ENCODE measurements at places on chromosomes 6 and 20.

GRCh38 chr6:38155621-38156204, 336.2 kb downstream of the ZFAND3 start:
- no peak for DNase-seq

DNA sequence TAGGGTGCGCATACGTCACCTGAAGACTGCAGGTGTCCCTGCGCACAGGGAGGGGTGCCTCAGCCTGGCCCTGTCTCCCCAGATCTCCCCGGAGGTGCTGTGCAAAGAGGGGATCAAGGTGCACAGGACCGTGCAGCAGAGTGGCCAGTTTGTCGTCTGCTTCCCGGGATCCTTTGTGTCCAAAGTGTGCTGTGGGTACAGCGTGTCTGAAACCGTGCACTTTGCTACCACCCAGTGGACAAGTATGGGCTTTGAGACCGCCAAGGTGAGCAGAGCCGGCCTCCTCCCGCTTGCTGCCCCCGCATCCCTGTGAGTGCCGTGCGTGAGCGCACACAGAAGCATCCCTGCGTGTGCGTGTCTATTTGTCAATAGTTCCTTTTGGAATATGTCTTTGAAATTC, 150.7 kb downstream of the DTNBP1 start:
- no peak for DNase-seq

- DNase-seq = no peak
Measured at GRCh38 chr6:112481211-112481610, 134.1 kb downstream of the RFPL4B start.

DNA sequence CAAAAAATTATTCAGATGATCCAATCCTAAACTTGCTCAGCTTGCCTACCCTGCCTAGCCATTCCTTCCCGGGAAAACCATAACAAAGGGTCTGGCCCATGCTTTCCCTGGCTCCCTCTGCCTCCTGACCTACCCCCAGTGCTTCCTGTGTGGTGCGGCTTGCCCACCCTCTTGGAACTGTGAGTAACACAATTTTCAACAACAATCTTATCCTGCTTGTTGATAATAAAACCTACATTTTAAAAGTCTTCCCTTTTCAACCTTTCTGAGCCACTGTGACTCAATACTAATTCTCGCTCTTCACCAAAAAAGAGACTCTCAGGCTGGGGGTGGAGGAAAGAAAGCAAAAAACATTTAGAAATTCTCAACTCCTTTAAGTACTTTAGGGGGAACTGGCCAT, 18.0 kb downstream of the EXOC2 start:
- no peak for DNase-seq

DNA sequence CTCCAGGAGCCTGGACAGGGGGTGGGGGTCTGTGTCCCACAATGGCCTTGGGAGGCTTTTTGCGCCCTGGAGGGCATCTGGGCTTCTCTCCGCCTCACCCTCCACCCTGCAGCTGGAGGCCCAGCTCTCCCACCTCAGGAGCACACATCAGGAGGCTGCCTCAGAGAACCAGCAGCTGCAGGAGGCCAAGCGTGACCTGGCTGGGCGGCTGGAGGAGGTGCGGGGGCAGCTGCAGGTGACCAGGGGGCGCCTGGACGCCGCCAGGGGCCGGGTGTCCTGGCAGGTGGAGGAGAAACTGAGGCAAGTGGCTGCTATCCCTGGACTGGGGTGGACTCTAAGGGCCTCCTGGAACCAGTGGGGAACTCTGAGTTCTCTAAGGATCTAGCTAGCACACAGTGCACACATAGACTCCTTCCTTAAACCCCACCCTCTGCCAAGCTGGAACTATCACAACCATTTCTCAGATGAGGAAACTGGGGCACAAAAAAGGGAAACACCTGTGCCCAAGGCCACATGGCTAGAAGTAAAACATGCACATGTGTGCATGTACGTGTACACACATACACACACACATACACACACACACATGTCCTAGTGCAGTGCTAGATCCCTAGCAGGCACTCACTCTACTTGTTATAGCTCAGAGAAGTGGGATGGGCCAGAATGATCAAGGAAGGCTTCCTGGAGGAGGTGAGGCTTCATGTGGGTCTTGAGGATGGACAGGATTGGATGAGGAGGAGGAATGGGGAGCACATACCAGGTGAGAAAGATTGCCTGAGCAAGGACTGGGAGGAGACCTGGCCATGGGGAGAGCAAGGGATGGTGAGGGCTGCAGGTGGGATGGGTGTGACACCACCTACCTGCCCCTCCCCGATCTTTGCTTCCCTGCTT, 22.9 kb downstream of the RAB44 start:
- DNase-seq = no peak

GRCh38 chr6:119065382-119065781, 13.1 kb downstream of the FAM184A start:
- DNase-seq = no peak

DNA sequence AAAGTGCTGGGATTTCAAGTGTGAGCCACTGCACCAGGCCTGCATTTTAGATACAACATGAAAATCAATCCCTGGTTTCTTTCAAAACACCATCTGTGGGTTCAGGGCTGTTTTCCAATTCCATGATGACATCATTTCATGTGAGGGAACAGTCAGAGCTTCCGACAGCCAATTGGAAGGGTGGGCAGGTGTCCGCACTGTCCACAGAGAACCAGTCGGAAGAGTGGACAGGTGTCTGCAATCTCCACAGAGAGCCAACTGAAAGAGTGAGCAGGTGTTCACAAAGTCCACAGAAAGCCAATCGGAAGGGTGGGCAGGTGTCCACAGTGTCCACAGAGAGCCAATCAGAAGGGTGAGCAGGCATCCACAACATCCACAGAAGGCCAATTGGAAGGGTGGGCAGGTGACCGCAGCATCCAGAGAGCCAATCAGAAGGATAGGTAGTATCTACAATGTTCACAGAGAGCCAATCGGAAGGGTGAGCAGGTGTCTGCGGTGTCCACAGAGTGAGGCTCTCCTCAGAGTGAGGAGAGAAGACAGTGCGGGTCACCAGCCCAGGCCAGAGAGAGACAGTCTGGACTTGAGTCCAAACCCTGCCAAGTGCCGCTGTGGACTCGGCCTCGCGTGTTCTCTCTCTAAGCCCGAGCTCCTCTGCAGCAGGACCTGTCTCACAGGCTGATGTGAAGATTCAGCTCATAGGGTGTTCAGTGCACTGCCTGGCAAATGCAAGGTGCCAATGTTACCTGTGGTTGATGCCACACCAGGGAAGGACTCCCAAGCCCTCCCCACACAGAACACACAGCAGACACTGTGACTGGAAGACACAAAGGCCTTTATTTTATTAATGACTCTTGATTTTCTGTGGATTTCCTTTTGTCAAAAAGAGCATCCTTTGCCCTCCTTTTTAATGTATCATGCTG, 57.3 kb downstream of the DLL1 start:
- DNase-seq = no peak

GRCh38 chr20:31560746-31561598, 44.1 kb upstream of the ID1 start:
- DNase-seq = no peak

DNA sequence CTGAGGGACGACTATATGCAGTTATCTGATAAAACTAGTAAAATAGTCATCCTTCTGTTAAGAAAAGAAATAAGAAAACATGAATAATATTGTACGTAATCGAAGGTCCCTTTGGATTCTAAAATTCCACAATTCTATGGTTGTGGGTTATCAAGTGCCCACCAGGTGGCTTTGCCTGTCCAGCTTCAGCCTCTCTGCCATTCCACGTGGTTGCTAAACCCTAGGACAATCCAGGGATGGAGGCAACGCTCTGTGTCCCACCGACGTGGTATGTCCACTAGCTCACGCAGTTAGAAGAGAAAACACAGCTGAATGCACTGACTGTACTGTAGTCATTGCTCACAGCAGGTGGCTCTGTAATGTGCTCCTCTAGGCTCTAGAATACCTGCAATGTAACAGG, 349.3 kb downstream of the FARS2 start:
- DNase-seq = no peak

DNA sequence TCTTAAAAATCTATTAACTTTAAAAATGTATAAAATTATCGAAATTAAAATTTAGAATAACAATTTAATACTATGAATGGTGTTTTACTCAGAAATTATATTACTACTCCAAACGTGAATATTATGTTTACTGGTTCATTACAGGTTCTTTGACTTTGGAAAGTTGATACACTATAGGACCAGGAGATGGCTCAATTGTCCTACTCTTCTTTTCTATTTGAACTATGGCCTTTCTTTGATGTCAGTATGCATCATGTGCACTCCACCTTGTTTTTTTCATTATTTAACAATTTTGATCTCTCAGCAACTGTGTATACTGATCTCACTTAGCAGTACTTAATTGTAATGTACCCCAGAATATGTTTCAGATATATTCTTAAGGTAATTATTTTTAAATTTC, 391.5 kb upstream of the MANEA start:
- no peak for DNase-seq

DNA sequence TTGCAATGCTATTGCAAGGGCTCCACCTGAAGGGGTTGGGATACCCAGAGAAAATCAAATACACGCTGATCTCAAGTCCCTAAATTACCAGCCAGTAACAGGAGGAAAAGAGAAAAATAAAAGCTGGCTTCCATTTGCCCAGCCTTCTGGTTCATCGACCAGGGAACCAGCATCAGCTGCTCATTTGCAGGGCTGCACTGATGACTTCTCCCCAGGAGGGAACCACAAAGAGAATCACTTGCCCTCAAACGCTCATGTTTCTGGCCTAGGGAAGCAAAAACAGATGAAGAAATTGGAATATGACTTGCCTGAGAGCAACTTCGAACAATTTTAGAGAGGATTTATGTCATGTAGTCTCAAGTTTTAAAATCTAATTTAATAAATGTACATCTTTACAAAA, 119.7 kb downstream of the SH3BGRL2 start:
- no peak for DNase-seq

DNA sequence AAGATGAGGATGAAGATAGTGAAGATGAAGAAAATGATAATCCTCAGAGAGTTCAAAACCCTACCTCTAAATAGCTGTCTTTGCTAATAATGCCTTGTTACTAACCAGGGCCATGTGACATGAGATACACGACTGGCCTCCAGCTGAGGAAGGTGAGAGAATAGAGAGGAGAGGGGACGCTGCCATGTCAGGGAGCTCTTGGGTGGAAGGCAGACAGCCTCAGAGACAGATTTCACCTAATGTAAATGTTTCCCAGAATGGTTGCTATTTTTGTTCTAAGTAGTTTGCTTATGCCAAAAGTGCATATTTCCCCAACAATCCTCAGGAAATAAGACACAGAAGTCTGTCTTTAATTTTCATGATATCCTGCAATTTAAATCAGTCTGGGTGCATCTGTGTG, 138.4 kb downstream of the ELOVL4 start:
- DNase-seq = no peak

- no peak for DNase-seq
Measured at GRCh38 chr20:47713878-47714450, 71.3 kb downstream of the SULF2 start.

- no peak for DNase-seq
Measured at GRCh38 chr20:19815553-19815991, 57.5 kb downstream of the RIN2 start.

DNA sequence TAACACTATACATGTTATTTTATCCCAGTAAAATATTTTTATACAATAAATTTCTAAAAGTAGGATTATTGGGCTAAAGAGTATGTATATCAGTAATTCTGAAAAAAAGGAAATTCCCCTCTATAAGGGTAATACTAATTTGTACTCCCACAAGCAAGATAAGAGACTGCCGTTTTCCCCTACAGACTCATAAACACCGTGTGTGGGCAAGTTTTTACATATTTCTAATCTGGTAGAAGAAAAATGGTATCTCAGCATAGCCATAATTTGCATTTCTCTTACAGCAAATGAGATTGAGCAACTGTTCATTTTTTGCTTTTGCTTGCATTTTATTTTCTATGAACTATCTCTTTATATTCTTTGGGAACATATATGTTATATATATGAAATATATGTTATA, 26.0 kb upstream of the MYMX start:
- DNase-seq = no peak

DNA sequence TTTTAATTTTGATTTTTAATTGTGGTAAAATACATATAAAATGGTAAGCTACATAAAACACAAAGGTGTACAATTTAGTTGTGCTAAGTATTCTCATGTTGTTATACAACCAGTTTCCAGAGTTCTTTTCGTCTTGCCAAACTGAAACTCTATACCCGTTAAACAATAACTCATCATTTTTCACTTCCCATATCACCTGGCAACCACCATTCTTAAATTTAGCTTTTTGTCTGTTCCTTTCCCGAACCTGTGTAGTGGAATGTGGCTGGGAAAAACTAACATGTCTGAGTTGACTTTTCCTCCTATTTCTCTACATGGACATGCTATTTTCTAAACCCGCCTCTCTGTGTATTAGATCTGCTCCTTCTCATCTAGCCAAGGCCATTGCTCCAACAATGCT, 27.6 kb downstream of the RPRD1B start:
- DNase-seq = no peak

GRCh38 chr6:38974389-38975151, 74.0 kb upstream of the GLP1R start:
- no peak for DNase-seq

- DNase-seq = no peak
Measured at GRCh38 chr6:4606821-4607704, 169.1 kb upstream of the CDYL start.

- DNase-seq = no peak
Measured at GRCh38 chr20:23138226-23138625, 52.1 kb upstream of the CD93 start.

DNA sequence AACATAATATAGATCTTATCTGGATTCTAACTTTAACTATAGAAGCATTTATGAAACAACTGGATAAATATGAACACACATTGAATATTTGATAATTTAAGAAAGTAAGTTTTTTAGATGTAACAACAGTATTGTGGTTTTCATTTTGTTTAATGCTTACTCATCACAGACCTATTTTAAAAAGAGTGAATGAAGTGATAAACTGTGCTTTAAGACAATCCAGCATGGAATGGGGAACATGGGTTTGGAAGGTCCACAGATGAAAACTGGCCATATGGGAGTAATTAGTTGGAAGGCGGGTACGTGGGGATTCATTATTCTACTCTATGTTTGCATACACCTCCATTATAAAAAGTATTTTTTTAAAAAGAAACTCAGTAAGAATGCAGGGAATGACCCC, 21.2 kb downstream of the EPB41L2 start:
- no peak for DNase-seq

DNA sequence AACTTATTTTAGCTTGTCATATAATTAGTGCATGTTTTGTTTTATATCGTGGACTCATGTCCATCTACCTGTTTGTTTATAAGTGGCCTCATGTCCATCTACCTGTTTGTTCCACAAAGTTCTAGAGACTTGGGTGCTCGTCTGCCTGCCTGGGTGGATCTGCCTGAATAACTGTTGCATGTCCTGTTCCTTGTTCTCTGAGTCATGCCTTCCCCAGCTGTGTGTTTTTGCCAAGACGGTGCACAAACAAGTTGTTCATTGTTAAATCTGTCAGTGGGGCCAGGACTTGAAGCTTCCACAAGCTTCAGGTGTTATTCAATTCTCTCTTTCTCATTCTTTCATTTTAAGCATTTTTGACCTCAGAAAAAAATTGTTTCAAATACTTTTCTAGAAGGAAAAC, 358.0 kb upstream of the CITED2 start:
- no peak for DNase-seq

- no peak for DNase-seq
Measured at GRCh38 chr6:113979937-113980336, 9.0 kb upstream of the HDAC2 start.

Data from T-helper 2 cell (primary cell).